ENCODE measurements at places on chromosomes 4 and X. TPM values are rescaled to one million over a fixed set of nuclear protein-coding genes. Genes with fewer than 3 reads are reported as not detected.

- no peak for DNase-seq
Observed at GRCh38 chrX:9291629-9292028, 173.2 kb upstream of the TBL1X start.

The SLC7A11 gene
- polyA plus RNA-seq: 2.2 TPM

- no peak for DNase-seq
Observed at GRCh38 chrX:71182871-71183270, 38.2 kb downstream of the NLGN3 start.

GRCh38 chr4:94469221-94469784 is 17.6 kb downstream of the PDLIM5 start:
- DNase-seq: no peak

- no peak for DNase-seq
Observed at GRCh38 chr4:182255441-182256190, 12.4 kb downstream of the TENM3 start.

The CT45A10 gene
- not detected for polyA plus RNA-seq

GRCh38 chrX:125503769-125504168 is 184.1 kb downstream of the TEX13C start:
- DNase-seq: no peak

The CLCN4 gene
- polyA plus RNA-seq: 5.0 TPM

- DNase-seq: no peak
Observed at GRCh38 chr4:151721466-151721865, 39.3 kb downstream of the GATB start.

GRCh38 chr4:6177587-6178197 is 22.7 kb downstream of the JAKMIP1 start:
- DNase-seq: no peak

Data from right renal cortex interstitium (tissue), 3 donors.